ENCODE measurements at places on chromosomes 2 and 18.

DNA sequence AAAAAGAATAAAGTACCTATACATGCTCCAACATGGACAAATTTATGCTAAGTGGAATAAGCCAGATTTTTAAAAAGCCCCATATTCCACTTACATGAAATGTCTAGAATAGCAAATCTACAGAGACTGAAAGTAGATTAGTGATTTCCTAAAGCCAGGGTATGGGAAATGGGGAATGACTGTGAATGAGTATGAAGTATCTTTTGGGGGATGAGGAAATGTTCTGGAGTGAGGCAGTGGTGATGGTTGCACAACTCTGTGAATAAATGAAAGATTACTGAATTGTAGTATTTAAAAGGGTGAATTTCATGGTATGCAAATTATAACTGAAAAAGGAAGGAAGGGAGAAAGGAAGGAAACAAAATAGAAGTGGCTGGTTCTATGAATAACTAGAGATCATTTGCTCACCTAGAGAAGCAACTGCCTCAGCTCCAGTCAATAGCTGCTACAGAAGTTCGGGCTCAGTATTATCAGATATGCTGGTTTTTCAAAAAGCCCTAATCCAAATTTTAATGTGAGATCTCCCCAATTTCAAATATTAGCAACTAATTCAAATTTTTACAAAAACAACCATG, 39.3 kb downstream of the MAP3K2 start:
- DNase-seq: no peak

DNA sequence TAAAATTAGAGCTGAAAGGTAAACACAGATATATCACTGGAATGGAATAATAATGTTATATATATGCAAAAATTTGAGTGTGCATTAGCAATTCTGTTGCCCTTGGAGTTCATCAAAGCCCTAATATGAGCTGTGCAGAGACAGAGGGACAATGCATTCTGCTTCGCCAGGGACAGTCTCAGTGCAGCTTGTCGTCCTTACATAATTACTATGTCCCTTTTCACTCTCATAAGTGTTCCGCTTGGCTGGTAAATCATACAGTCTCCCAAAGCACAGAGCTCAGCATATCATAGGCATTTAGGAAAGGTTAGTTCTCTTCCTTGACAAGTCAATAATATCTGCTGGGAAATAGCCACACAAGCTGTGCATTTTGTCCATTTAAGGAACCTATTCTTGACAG, 30.7 kb downstream of the MAPK4 start:
- no peak for DNase-seq

DNA sequence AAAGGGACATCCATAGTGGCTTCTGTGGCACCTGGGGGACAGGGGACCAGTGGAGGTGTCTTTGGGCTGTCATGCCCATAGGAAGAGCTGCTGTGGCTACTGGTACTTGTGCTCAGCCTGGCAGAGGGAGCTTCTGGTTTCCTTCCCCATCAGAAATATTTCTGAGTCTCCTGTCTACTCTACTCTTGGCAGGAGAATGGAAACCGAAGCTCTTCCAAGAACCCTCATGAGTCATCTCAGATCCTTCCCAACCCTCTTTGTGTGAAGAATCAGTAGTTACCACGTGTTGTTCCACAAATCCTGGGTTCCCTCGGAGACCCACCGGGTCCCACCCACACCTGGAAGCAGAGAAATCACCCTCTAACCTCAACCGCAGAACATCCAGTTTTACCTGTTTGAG, 234.9 kb downstream of the FHOD3 start:
- no peak for DNase-seq

GRCh38 chr2:45067859-45068570, 58.8 kb upstream of the SIX2 start:
- no peak for DNase-seq

- DNase-seq: no peak
These were observed 189.2 kb downstream of the ZBTB7C start for GRCh38 chr18:48219810-48220499.

- DNase-seq: peak; percentile 32
These were observed 382.3 kb upstream of the CRIM1 start for GRCh38 chr2:35973132-35973736.

GRCh38 chr2:53510401-53510800, 257.2 kb upstream of the CHAC2 start:
- no peak for DNase-seq

DNA sequence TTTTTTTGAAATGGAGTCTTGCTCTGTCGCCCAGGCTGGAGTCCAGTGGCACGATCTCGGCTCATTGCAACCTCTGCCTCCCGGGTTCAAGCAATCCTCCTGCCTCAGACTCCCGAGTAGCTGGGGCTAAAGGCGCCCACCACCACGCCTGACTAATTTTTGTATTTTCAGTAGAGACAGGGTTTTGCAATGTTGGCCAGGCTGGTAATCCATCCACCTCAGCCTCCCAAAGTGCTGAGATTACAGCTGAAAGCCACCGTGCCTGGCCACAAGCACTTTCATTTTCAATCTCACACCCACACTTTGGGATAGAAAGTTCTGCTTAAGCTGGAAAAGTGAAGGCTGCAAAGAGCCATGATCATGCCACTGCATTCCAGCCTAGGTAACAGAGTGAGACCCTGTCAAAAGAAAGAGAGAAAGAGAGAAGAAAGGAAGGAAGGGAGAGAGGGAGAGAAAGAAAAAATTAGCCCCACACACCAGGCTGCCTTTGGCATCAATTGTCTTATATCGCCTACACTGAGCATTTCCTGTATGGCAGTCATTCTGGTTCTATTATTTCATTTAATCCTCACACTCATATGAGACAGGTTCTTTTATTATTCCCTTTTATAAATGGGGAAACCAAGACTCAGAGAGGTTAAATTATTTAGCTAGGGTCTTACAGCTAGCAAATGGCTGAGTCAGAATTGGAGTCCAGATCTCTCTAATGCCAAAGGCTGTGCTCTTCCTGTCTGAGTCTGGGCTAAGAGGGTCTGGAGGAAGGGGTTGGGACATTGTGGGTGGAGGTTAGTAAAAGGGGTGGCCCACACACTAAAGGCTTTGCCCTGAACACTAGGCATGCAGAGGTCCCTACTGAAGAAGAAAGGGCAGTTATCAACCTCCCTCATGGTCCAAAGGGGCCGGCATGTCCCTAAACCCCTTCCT, 37.9 kb upstream of the PKDCC start:
- no peak for DNase-seq

- DNase-seq: no peak
These were observed 300.0 kb upstream of the PIK3C3 start for GRCh38 chr18:41655074-41655473.

DNA sequence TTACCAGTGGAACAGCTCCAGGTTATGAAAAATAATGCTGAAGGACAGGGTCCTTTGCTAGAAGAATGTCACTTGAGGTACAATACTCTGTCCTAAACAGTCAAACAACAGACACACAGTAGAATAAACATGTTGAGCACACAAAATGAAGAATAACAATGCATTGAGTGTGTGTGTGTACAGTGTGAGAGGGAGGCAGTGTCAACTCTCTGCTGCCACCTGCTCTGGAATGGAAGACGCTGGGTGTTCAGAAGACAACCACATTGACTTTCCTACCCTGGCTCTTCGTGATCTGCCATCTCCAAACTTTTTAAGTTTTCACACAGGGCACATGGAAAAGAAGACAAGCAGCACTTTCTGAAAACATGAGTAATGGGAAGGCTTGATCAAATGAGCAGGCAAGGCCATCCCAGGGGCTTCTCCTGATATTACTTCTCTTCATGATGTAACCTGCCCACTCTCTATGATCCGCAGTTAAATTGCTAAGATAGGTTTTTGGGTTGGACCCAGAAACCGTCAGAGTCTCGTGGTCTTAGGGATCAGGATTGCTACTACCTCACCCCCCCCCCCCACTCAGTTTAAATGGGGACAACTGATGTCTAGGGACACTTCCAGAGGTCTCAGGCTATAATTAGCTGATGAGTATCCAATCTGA, 533.2 kb upstream of the TNP1 start:
- no peak for DNase-seq

DNA sequence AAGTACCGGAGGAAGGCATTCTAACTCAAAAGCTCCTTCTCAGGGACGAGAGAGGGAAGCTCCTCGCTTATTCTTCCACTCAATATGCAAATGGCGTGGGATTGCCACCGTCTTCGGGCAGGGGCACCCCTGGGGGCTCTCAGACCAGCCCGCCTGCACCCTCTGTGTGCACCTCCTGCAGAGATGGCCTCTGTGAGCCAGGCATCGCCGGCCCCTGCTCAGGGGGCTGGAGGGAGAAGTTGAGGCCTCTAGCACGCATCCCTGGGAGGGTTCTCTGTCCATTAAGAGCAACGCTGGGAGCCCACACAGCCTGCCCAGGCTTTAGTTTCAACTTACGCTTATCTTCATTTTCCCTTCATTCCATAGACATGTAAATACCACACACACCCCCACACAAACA, 125.3 kb downstream of the MBP start:
- DNase-seq: no peak

DNA sequence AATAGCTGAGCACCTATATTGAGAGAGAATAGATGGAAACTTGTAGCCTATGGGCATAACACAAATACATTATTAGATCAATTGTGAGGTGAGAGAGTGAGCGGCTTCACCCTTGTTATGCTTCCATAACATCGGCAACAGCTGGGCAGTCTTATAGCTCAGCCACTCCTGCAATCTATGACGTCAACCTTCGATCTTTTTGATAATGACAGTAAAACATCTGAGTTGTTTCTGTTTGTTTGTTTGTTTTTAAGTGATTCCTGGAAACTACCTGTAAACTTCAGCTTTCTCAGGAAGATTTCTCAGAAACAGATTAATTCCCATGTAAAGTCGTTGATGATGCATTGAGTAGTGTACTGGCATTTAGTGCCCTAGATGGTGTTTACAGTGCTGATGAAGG, 90.0 kb downstream of the DSEL start:
- DNase-seq: no peak

DNA sequence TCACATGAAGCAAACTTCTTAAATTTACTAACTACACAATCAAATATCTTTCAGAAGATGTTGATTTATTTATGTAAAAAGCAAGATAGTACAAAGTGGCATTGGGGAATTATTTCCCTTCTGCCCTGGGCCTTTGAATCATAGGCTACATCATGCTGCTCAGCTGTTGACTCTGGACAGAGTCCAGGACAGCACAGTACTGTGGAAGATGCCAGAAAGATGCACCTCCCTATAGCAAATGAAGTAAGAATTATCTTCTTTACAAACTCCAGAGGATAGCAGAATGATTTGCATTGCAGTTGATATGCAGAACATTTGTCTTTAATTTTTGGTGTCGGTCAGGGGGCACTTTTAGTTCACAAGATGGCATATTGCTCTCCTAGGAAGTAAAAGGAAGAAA, 1354.5 kb upstream of the ZEB2 start:
- DNase-seq: no peak

GRCh38 chr18:10047237-10047636, 133.4 kb downstream of the VAPA start:
- no peak for DNase-seq

DNA sequence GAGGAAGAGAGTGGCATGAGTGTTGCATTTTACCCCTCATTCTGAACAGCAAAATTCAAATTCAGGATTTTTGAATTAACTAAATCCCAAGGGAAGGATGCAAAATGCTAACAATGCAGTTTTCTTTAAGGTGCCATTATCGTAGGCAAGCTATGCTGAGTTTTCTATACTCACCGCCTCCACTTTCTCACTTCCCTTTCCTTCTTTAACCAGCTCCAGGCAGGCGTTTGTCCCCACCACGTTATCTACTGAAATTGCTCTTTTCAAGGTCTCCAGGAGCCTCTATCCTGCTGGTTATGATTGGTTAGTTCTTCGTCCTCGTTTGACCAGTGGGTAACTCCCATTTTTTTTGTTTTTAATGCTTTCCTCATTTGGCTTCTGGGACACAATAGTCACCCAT, 1.8 kb upstream of the CPO start:
- DNase-seq: no peak

- peak; percentile 38 for DNase-seq
These were observed 87.7 kb downstream of the LIMS1 start for GRCh38 chr2:108621687-108622681.

DNA sequence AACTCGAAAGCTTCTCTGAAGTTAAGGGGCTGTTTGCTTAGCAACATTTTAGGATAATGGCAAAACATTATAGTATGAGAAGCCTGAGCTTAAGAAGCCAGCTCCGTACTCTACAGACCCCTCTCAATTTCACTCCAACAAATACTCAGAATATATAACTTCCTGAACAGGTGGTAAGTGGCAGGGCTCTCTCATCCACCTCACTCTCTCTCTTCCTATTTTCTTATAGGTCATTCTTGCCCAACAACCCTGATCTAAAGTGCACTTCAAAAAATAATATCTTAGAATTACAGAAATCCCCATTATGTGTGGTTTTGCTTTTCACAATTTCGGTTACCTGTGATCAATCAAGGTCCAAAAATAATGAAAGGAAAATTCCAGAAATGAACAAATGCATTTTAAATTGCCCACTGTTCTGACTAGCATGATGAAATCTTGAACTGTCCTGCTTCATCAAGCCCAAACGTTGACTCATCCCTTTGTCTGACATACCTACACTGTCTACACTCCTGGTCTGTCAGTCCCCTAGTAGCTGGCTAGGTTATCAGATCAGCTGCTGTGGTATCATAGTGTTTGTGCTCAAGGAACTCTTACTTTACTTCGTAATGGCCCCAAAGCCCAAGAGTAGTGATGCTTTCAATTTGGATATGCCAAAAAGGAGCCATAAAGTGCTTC, 122.8 kb upstream of the COL5A2 start:
- no peak for DNase-seq

GRCh38 chr2:72995430-72996116, 75.9 kb downstream of the SFXN5 start:
- no peak for DNase-seq

DNA sequence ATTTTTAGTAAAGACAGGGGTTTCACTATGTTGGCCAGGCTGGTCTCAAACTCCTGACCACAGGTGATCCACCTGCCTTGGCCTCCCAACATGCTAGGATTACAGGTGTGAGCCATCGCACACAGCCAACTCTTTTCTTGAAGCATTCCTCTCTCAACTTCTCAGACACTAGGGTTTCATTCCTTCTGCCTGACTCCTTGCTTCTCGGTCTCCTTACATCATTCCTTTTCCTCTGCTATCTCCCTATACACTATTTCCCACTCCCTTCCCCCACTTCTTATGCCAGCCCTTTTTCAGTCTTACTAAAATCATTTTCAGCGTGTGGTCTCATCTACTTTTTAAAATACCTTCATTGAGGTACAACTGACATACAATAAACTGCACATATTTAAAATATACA, 6.1 kb downstream of the SOS1 start:
- no peak for DNase-seq

GRCh38 chr2:110717734-110718133, 14.6 kb upstream of the ACOXL start:
- no peak for DNase-seq

- no peak for DNase-seq
These were observed 710 bp upstream of the XRCC5 start for GRCh38 chr2:216108310-216108966.

- no peak for DNase-seq
These were observed 68.6 kb upstream of the RPE start for GRCh38 chr2:209933499-209934483.

GRCh38 chr2:152421521-152422370, 86.8 kb downstream of the FMNL2 start:
- DNase-seq: peak; percentile 11

- no peak for DNase-seq
These were observed 122.8 kb downstream of the TMEM18 start for GRCh38 chr2:554444-554843.

GRCh38 chr2:172448544-172449267, 21.3 kb downstream of the ITGA6 start:
- no peak for DNase-seq

All from CD4-positive, alpha-beta T cell treated with Interleukin-21 for 1 hour (primary cell).